ELR (cell line): ENCODE measurements at places on chromosomes 3 and 15.

DNA sequence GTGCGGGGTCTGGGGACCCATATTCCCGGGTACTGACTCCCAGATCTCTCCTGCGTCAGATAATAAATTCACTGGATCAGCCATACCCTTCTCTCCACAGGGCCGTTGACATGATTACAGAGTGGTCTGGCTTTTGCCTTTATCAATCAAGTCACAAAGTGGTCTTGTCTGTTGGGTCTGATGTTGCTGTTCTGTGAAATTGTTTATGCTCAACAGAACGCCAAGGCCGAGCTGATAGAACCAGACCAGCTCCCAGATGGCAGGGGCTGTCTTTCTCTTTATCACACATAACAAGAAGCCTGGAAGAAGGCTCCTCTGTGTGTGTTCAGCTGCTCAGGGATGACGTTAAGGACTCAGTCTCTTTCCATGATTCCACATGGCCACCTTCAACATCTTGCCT is 751 bp upstream of the DCLK3 start:
- DNase-seq = no peak

- no peak for DNase-seq
These were observed 21.2 kb downstream of the IL17RD start for GRCh38 chr3:57143886-57144459.

GRCh38 chr3:21839176-21839575 is 88.2 kb upstream of the ZNF385D start:
- DNase-seq = no peak

GRCh38 chr3:134149286-134149685 is 101.4 kb downstream of the RYK start:
- no peak for DNase-seq

- peak; percentile 23 for DNase-seq
These were observed 33.0 kb upstream of the DENND4A start for GRCh38 chr15:65824941-65825544.

GRCh38 chr3:72088486-72089025 is 303.6 kb upstream of the PROK2 start:
- no peak for DNase-seq

- DNase-seq = no peak
These were observed 36.0 kb downstream of the NR2F2 start for GRCh38 chr15:96366526-96366877.

DNA sequence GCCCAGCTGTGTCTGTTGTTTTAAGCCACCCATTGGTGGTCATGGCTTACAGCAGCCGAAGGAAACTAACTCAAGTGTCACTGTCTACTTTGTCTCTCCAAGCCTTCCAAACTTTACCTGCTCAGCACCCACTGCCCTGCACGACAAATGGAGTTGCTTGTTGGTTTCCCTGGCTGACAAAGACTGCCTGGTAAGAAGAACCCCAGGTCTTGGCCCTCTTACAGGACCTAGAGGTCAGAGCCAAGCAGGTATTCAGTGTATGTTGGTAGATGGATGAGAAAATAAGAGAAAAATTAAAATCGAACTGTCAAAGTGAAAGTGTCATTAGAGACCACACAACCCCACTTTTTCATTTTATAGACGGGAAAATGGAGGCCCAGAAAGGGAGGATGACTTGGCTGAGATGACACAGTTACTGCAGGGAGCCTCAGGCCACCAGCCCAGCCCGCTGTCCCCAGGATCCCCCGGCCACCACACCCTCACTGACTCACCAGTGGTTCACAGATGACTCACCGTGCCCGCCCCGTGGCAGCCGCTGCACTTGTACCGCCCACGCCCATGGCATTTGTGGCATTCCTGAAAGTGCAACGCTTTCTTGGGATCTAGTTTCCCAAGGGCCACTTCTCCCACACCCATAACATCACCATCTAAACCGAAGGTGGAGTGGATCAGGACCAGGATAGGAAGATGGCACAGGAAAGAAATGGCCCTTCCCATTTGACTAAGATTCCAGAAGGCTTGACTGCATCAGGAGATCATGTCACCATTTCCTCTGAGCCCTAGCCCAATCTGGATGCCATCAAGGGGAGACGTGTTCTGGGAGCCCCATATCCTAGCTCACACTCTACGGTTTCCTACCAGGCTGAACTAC is 15.2 kb downstream of the SSUH2 start:
- peak; percentile 90 for DNase-seq

- peak; percentile 84 for DNase-seq
These were observed 742.0 kb upstream of the CCDC54 start for GRCh38 chr3:106635271-106635670.

- DNase-seq = no peak
These were observed 66.9 kb upstream of the CADM2 start for GRCh38 chr3:84891851-84892250.

DNA sequence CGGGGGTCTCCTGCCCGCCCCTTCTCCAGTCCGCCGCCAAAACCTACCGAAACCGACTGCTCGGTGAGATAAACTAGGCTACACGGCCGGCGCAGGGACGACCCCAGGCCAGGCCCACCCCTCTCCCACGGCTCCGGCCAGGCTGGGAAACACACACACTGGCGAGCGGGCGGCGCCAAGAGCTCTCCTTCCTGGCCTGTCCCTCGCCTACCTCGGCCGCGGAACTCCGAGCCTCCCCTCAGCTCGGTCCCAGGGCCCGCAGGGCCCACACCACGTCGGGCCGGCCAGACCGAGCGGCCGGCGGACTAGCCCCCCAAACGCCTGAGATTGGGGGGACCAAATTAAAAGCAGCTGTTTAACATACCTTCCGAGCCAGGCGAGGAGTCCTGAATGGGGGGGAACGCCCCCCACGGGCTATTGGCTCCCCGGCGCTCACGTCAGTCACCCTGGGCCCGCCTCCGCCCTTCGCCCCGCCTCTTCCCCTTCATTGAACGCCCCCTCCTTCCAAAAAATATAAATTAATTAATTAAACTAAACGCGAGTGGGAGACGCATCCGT is 4.0 kb upstream of the SIN3A start:
- DNase-seq = peak; percentile 83

DNA sequence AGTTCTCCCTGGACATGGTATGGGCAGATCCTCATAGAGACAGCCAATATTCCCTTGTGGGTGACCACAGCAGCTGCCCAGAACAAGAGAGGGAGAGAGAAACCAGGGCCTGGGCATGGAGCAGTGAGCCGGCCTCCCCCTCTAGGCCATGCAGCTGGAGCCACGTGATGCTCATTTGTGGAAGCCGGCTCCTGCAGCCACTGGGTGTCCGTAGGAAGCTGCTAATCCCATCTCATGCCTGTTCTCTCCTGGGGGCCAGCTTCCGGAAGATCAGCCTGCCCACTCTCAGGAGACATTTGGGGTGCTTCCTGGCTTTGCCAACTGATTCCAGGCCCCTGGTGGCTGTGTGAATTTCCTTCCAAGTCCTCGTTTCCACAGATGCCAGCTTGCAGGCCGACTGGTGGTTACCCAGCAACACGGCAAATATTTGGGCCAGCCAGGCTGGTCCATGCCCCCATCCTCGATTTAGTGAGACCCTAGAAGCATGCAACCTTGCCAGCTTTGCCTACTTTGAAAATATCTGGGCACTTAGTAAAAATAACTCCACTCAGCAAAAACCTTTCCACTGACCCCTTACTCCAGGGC is 55.3 kb downstream of the LINGO1 start:
- DNase-seq = no peak

- peak; percentile 53 for DNase-seq
These were observed 60.9 kb downstream of the ASB7 start for GRCh38 chr15:100663086-100663914.

- DNase-seq = peak; percentile 91
These were observed 46.2 kb downstream of the TBL1XR1 start for GRCh38 chr3:177150970-177151627.

DNA sequence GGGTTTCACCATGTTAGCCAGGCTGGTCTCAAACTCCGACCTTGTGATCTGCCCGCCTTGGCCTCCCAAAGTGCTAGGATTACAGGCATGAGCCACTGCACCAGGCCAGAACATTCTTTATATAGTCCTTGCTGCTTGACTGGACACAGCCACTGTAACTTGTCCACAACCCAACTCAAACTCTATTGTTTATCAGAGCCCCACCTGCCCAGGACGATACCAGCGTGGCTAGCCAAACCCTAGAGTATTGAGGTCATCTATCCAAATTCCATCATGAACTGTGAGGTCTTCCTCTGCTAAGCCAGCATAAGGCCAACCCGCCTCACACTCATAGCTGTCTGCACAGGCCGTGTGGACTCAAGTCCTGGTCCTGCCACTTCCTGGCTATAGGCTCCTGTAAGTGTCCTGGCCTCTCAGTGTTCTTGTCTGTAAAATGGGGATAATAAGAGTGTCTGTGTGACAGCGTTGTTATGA is 63.9 kb downstream of the DAPK2 start:
- DNase-seq = no peak

GRCh38 chr3:140242818-140243276 is 307.9 kb downstream of the CLSTN2 start:
- no peak for DNase-seq

DNA sequence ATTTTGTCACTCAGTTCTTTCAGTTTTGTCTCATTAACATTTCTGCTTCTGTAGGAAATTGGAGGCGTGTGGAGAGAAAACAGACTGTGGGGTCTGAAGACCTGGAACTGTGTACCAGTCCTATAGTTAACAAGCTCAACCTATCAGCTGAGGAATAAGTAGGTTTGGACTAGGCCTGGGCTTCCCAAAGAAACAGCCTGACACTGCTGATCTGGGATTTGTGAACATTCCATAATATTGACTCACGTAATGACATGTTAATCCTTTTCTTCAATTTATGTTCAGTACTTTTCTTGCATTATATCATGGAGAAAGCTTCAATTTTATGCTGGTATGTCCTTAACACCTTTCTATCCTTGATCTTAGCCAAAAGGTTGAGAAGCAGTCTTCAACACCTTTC is 181.6 kb upstream of the RORA start:
- peak; percentile 5 for DNase-seq

DNA sequence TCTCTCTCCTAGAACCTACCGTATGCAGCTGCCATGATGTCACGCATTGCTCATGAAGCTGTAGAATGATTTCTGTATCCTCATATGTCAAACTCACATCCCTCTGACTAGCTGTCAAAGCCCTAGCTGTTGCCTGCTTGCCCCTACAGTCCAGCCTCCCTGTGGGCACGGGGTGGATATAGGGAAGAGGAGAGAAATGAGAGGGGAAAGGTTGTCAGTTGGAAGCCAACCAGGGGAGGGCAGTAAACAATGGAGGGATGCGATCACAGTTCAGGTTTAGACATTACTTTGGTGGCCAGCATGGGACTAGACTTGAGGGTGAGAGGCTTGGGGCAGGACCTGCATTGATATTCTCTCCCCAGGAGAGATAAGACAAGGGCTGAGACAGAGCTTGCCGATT is 1.7 kb upstream of the HDGFL3 start:
- DNase-seq = no peak

DNA sequence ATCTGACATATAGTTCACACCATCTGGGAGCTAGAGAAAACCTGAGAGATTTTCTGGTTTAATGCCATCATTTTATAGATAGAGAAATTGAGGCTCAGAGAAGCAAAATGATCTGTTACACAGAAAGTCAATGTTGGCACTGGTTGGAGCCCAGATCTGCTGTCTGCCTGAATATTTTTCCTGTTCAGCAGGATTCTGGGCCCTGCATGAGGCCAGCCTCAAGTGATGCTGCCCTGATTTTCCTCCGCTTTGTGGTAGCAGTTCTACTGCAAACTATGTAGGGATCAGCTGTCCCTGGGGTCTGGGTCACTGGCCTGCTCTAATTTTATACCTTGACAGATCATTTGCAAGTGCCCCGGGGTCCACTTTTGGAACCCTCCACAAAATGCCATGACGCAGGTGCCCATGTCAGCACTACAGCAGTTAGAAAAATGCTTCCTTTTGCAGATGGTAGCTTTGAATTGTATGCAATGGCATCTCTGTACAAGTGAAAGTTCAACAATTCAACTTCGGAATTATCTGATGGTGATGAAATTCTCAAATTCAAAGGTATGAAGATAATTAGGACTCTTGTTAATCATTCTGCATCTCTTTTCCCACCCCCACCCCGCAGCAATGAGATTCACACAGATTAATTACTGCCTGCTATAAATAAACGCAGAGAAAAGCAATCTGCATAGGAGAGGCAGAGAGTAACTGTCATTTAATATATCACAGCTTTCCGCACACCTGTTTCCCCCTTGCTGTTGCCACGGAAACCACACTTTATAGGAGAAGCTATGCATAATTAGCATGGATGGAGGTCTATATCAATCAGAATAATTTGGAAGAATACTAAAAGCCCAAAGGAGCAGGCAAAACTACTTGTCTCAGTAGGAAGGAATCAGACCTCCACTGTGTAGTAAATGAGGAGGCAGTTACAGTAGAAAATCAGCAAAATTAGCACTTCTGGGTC is 222.6 kb downstream of the PDCD6IP start:
- no peak for DNase-seq

GRCh38 chr3:111285694-111286093 is 214.1 kb downstream of the NECTIN3 start:
- no peak for DNase-seq

GRCh38 chr3:32577174-32577573 is 6.5 kb upstream of the DYNC1LI1 start:
- DNase-seq = no peak

GRCh38 chr3:157074490-157074889 is 85.5 kb downstream of the CCNL1 start:
- DNase-seq = no peak

DNA sequence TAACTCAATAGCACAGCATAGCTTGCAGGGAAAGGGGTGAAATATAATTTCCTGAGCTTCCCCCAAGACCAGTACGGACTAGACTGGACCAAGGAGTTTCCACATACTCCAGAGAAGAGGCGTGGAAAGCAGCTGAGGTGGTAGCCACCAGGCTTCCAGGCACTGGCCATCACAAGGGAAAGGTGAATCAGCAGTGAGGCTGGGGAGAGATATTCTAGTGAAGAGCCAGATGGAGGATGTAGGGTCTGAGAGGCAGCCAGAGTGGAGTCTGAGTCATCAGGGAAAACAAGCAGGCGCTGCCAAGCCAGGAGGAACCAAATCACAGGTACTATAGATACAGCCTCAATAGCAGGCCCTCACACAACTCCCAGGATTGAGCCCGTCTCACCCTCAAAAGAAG is 9.6 kb upstream of the RASA2 start:
- DNase-seq = peak; percentile 97
